OCI-M1 (cell line): ENCODE measurements at places on chromosomes 6 and 20.
A peak's percentile ranks its signal among the peaks of the same experiment; 100 is the strongest.

- no peak for DNase-seq
Observed at GRCh38 chr6:43980004-43980795, 147.1 kb downstream of the MRPL14 start.

DNA sequence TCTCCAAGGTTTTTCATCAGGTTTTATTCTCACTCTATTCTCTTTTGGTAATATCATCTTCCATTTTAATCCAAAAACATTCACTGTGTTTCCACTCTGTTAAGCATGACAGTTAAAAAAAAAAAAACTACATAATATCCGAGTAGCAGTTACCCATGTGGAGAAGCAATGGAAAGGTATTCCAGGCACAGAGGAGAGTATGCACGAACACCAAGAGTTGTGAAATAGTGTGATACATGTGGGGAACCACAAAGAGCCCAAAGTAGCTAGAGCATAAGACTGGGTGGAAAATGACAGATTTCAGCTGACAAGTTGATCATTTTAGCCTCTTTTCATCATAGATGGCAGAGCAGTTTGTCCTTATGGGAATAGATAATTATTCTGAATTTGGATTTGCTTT is 19.9 kb upstream of the FBXL4 start:
- DNase-seq, result no peak

DNA sequence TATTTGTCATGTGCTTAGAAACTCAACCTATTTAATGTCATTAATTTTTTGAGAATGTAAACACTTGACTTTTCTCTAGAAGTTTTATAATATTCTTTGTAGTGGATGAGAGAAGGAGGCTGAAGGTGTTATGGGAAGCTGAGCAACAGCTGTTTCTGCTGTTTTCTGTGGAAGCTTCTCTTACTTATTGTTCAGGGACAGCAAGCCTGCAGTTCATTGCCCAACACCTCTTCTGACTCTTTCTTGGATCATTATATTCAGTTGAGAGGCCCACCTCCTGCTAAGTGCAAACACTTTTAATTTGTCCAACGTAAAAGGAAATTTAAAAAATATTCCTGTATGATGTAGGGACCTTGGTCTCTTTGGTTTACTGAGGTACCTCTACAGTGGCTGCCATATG is 12.0 kb upstream of the ADGRF4 start:
- no peak for DNase-seq

- DNase-seq, result no peak
Observed at GRCh38 chr20:9884666-9885065, 45.8 kb upstream of the PAK5 start.

- DNase-seq, result peak; percentile 16
Observed at GRCh38 chr20:41453010-41453950, 86.7 kb upstream of the EMILIN3 start.
